ENCODE measurements at places on chromosomes 4 and X.

DNA sequence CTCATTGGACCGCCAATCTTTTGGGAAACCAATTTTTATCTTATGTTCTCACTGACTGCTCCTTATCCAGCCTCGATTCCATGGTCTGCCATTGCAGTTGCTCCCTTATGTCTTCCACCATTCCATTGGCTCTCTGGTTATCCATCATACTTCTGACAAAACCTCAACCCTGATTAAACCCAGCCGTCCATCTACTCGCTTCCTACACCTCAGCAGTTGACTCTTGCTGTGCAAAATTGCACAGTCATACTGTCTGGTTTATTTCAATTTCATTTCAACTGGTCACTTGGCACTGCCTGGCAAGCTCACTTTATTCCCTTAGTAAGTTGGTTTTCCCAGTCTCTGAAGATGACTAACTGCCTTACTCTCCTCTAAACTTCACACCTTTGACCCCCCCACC is 26.2 kb downstream of the ARL9 start:
- DNase-seq: no peak

GRCh38 chr4:82419451-82419850 is 10.8 kb downstream of the HNRNPDL start:
- no peak for DNase-seq

GRCh38 chr4:13415068-13415785 is 68.9 kb downstream of the RAB28 start:
- no peak for DNase-seq

DNA sequence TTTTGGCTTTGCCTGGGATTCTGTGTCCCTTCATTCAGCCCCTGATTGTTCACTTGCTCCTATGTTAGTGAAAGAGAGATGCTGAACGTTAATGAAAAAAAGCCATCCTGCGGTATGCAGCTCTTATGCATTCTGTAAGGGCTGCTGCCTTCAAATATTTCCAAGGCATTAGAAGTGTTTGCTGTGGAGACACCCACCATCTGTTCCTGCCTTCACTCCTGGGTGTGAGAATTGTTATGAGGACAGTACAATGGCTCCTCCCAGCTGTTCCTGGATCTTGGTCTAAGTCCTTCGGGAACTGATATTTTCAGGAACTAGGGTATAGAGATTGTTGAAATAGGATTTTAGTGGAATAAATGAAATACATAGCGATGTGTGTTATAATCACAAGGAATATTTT is 427.1 kb upstream of the FAM47C start:
- DNase-seq: no peak
